ENCODE measurements at places on chromosomes 3 and 15. TPM values are rescaled to one million over a fixed set of nuclear protein-coding genes. Genes with fewer than 3 reads are reported as not detected.

CLDN1 gene
- 0.92 TPM for total RNA-seq

- no peak for DNase-seq
Measured at GRCh38 chr3:13074006-13074375, 762 bp upstream of the IQSEC1 start.

- no peak for DNase-seq
Measured at GRCh38 chr3:50602595-50603191, 8.9 kb downstream of the CISH start.

DNA sequence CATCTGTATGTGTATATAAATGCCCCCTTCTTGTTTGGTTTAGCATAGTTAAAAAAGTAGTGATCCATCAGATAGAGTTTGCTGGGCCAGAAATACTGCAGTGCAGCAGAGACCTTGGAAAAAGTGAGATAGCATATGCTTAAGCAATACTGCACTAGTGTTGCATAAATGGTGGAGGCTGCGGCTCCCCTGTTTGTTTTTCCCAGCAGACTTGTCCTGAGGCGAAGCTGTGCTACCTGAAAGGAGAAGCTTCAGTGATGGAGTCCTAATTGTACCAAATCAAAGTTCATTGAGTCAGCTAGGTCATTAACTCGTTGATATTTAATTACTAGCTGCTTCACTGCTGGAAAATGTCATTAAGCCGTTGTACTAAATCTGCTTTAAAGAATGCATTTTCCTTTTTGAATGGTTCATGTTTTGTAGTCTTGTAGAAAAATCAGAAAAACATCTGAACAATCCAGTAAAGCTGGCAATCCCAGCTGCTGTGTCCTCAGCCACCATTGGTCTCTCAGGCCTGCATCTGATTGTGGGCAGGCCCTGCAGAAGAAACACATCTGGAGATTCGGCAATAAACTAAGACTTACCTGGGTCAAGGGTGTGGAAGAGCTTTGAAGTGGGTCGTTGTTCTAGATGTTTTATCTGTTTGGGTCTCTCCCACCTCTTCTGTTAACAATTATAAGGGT, 169.6 kb downstream of the B3GALNT1 start:
- no peak for DNase-seq

PPP1R14D gene
- total RNA-seq: not detected

GRCh38 chr15:84881520-84881830, 3.0 kb upstream of the SLC28A1 start:
- no peak for DNase-seq

- no peak for DNase-seq
Measured at GRCh38 chr3:134563601-134564000, 77.7 kb downstream of the CEP63 start.

- no peak for DNase-seq
Measured at GRCh38 chr3:71311661-71312046, 271.9 kb downstream of the FOXP1 start.

SV2B gene
- 2.1 TPM for total RNA-seq

- no peak for DNase-seq
Measured at GRCh38 chr3:50089609-50089945, 858 bp downstream of the RBM5 start.

ATP13A5 gene
- total RNA-seq: not detected

GRCh38 chr3:37912052-37912733, 50.5 kb downstream of the CTDSPL start:
- no peak for DNase-seq

GRCh38 chr3:189040656-189041335, 131.0 kb upstream of the TPRG1 start:
- DNase-seq: no peak

DNA sequence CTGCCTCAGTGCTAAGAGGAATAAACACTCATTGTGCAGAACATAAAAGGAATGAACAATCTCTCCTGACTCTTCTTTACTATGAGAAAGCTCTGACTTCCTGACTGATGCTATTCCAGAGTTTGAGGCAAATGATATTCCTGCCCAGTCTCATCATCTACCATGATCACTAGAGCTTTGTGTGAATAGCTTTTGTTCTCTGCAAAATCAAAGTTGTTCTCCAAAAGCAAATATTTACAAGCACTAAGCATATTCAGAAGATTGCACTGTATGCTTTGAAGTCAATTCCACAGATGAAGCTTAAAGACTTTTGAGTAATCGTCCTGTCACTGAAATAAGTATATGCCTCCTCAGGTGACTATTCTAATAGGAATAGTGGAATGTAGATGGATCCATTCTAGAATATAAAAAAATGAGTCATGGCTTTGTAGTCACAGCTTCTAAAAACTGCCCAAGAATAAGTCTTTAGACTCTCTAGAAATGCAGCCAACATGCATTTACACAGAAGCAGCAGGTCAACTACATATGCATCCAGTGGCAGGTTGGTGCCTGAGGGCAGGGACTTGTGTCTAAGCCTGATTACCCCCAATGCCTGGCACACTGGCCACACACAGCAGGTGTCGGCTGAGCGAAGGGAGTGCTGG, 34.6 kb downstream of the TNFAIP8L3 start:
- no peak for DNase-seq

DNA sequence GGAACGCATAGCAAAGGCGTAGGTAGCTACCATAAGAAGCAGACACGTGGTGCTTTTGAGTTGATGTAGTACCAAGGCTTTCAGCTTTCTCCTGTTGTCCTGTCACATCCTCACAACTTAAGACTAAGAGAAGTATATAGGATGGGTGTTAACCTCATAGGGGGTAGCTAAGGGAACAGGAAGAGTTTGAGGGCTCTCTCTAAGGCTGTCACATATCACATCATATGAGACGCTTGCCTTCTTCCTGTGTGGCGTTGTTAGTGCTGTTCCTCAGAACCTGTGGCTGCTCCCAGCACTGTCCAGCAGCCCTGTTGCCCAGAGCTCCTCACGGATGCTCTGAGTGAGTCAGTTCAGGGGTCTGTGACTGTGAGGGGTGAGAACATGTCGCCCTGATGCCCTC, 14.7 kb downstream of the DHX30 start:
- DNase-seq: no peak

GRCh38 chr3:187044206-187044605, 95.1 kb downstream of the RPL39L start:
- DNase-seq: no peak

ST6GAL1 gene
- 15.4 TPM for total RNA-seq

AP3B2 gene
- total RNA-seq: 2.1 TPM

- DNase-seq: no peak
Measured at GRCh38 chr15:43067717-43068461, 37.9 kb downstream of the UBR1 start.

- DNase-seq: no peak
Measured at GRCh38 chr3:17557749-17558463, 184.5 kb downstream of the TBC1D5 start.

GRCh38 chr3:31486865-31487533, 45.7 kb upstream of the STT3B start:
- DNase-seq: peak; percentile 62

DNA sequence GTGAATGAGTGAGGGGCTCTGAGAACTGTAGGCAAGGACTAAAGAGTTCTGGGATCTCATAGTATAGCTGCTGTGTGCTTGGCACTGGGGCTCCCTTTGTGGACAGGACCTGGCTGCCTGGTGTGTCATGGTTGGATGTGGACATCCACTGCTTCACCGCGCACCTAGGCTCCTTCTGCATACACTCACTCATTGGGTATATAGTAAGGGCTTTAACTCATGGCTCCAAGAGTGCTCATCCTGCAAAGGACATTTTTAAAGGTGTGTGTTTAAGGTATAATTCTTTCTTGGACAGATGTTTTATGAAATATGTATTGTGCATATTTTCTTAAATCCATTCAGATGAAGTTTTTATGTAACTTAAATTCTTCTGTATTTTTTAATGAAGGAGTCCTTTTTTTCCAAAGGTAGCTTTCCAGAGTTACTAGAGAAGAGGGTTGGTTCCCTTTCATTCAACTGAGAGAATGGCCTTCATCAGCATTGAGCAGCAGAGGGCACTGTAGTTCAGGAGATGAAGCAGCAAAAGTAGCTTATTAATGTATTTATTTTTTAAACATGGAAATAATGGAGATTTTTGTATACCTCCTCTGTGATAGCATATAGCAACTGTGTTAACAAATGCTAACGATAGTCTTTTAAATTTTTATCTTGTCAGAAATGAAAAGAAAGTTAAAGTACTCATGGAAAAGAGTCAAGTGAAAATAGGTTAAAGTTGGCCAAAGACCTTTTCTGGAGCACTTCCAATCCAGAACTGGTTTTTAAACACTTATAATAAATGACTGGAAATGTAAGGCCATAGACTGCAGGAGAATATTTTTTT, 25.2 kb downstream of the OXNAD1 start:
- DNase-seq: no peak

IL17RB gene
- 0.83 TPM for total RNA-seq

GRCh38 chr3:129535075-129535474, 6.6 kb downstream of the RHO start:
- no peak for DNase-seq

DNA sequence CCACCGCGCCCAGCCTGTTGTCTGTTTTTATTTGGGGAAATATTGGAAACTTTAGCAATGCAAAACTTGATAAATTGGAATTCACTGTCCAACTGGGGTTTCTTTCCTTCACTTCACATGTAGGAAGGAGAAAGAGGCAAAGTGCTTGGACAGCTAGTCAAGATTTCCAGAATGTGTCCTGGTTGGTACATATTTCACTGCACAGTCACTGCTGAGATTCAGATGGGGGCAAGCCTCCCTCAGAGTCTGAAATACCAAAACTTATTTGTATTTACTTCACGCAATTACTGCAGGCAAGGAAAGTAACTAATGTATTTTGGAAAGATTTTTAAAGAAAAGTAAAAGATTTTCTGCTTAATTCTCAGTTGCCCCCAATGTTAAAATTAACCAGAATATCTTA, 21.0 kb downstream of the LRRC31 start:
- DNase-seq: no peak

- DNase-seq: no peak
Measured at GRCh38 chr3:179450261-179450701, 989 bp downstream of the GNB4 start.

TICRR gene
- under 0.01 TPM for total RNA-seq

- DNase-seq: no peak
Measured at GRCh38 chr3:160956785-160957184, 148.4 kb downstream of the B3GALNT1 start.

TP63 gene
- 0.34 TPM for total RNA-seq

GRCh38 chr3:197407526-197407925, 109.1 kb upstream of the DLG1 start:
- DNase-seq: no peak

- DNase-seq: peak; percentile 72
Measured at GRCh38 chr3:186454881-186455703, 89.1 kb downstream of the CRYGS start.

DNA sequence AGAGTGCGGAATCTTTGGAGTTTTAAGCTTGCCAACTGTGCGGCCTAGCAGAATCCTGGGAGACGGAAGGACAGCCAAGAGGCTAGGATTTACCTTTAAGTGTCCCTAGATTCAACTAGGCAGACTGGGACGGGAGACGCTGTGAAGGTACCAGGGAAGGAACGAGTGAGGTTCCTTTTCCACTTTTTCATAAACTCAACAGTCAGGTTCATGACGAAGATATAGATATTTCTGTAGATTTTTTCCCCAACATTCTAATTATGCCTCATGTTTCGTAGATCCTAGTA, 564 bp upstream of the GABPB1 start:
- no peak for DNase-seq

GRCh38 chr3:119841808-119842471, 60.0 kb downstream of the NR1I2 start:
- no peak for DNase-seq

GRCh38 chr15:93089727-93090305, 805 bp upstream of the RGMA start:
- DNase-seq: no peak

GRCh38 chr15:55868707-55869106, 124.7 kb downstream of the NEDD4 start:
- no peak for DNase-seq

DNA sequence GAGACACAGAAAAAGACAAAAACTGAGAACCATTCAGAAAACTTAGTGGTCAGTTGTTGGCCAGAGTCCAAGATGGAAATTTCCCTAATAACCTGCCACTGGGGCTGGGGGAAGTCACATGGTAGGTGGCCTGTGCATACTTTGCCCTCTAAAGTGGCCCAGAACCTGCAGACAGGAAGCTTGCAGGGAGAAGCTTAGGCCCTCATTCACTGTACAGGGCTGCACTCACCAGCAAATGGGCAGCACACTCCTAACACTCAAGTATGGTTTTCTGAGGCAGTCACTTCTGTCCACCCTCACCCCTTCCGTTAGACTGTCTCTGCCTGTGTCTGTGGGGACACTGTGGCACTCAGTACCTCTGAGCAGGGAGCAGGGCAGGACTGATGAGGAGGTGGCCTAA, 14.5 kb upstream of the RNU6-1 start:
- peak; percentile 64 for DNase-seq

- DNase-seq: no peak
Measured at GRCh38 chr15:38441130-38441519, 12.8 kb upstream of the FAM98B start.

DNA sequence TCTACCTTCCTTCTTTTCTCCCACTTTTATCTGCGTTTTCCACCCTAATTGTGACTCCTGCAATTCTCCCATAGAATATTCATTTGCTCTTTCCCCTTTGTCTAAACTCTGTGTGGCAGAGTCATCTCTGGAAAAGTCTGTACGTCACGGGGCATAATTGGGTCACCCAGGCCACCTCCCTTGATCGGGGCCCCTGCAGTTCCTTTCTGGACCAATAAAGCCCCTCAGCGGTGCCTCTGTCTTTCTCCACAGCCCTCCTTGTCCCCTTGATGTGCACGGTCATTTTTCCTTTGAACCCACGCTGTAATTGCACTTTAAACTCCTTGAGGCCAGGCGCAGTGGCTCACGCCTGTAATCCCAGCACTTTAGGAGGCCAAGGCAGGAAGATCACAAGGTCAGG, 10.7 kb downstream of the UPK1B start:
- DNase-seq: no peak

DAZL gene
- total RNA-seq: not detected

GRCh38 chr3:116179091-116179490, 266.2 kb downstream of the LSAMP start:
- no peak for DNase-seq

LTF gene
- total RNA-seq: 1.7 TPM

PAQR9 gene
- total RNA-seq: not detected

GRCh38 chr3:143247073-143247472, 127.5 kb downstream of the CHST2 start:
- DNase-seq: no peak

TMF1 gene
- 32.1 TPM for total RNA-seq

DNA sequence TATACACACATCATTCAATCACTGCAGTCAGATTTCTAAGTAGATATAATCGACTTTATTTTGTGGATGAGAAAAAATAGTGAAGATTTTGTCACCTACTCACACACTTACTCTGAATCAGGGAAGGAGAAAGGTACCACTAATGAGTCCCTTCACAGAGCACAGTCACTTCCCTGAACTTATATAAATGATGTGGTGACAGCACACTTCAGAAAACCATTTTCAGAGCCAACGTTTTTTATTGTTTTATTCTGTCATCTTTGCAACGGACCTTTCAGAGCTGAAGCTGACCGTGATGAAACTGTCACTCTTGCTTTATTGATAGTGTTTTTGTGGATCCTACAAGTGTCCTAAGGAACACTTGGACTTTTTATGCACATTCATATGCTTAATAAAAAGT, 956.6 kb downstream of the SQOR start:
- no peak for DNase-seq
